Panc1 (cell line): ENCODE measurements at places on chromosomes 5 and 9. TPM values are rescaled to one million over a fixed set of nuclear protein-coding genes. Genes with fewer than 3 reads are reported as not detected.

Gene CDO1
- total RNA-seq: not detected

Gene SLC4A9
- not detected for total RNA-seq

Gene CTNND2
- total RNA-seq: 1.0 TPM

Gene ARSB
- 18.1 TPM for total RNA-seq

Gene DDX4
- total RNA-seq: not detected

Gene BTNL8
- not detected for total RNA-seq

DNA sequence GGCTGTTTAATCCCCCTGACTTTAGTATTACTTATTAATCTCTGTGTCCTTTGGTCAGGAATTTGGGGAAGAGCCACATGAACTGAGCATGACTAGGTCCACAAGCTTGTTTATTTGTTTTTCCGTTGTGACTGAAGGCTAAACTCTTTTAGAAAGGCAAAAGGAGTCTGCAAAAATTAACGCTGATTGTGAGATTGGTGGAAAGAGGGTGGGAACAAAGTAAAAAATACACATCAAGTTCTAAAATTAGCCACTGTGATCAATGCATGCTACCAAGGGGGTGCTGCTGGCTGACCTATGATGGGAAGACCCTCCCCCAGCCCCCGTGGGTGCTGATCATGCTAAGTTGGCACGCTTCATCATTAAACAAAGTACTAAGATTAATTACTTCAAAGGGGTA is 356.8 kb downstream of the ADGRV1 start:
- H3K36me3 ChIP-seq: no peaks in the 10 kb centered on the region
- H3K27ac ChIP-seq: no peak overlapping the region
- H3K4me1 ChIP-seq: no peaks in the 10 kb centered on the region
- no peak overlapping the region for H3K4me3 ChIP-seq
- H3K27me3 ChIP-seq: peaks cover 5% of the 10 kb centered on the region; the same call in 1 of the 2 replicates
- no peak for DNase-seq

DNA sequence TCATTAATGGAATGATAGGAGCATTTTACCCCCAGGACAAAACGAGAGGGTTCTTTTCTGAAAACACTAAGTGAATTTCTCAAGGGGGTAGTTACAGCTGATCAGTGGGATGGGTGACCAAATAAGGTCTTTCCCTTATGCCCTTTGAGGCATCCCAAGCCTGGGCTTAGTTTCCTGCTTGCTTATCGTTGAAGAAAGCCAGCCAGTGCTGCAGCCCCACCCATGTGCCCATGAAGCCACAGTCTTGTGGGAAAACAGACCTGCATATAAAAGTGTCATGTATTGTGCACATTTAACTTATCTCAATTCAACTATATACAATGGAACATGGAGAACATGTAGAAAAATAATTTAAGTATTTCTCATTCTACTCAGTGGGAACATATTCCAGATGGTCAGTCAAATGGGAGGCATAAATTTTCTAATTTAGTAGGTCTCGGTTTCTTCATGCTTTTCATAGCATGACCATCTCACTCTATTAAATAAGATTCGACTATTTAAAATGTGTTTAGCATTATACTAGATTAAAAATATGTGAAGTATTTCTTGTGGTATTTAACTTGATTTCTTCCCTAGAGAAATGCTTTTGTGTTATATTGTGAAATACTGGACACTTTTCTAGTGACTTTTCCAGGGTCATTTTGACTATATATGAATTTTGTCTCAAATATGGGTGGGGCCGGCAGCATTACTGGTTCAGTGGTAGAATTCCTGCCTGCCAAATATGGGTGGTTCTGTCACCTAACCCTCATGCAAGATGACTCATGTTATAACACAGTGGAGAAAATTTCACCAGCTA is 189.7 kb upstream of the SGCD start:
- H3K36me3 ChIP-seq: no peaks in the 10 kb centered on the region
- H3K27me3 ChIP-seq: no peaks in the 10 kb centered on the region
- no peak overlapping the region for H3K27ac ChIP-seq
- H3K4me1 ChIP-seq: no peaks in the 10 kb centered on the region
- no peak for DNase-seq

DNA sequence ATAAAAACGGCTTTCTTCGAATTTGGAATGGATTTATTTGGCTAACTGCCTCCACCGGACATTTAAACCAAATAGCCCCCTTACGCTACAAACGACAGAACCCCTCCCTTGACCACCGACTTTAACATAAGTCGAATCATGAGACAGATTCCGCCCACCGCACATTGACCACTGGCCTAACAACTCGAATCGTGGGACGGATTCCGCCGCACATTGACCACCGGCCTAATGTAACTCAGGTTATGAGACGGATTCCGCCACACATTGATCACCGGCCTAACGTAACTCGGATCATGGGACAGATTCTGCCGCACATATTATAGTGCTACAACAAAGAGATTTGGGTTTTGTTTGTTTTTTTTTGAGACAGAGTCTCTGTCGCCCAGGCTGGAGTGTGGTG is 2.7 kb upstream of the LCN9 start:
- H3K36me3 ChIP-seq: no peaks in the 10 kb centered on the region
- no peaks in the 10 kb centered on the region for H3K27me3 ChIP-seq
- DNase-seq: no peak
- H3K27ac ChIP-seq: no peak overlapping the region
- H3K4me1 ChIP-seq: no peaks in the 10 kb centered on the region
- H3K4me3 ChIP-seq: no peak overlapping the region

- no peaks in the 10 kb centered on the region for H3K27me3 ChIP-seq
- H3K4me1 ChIP-seq: no peaks in the 10 kb centered on the region
- DNase-seq: no peak
- H3K36me3 ChIP-seq: no peaks in the 10 kb centered on the region
These were observed 40.4 kb downstream of the ACTBL2 start for GRCh38 chr5:57442080-57442839.

- H3K36me3 ChIP-seq: no peaks in the 10 kb centered on the region
- H3K27ac ChIP-seq: no peak overlapping the region
- H3K27me3 ChIP-seq: no peaks in the 10 kb centered on the region
- no peak overlapping the region for H3K4me3 ChIP-seq
- DNase-seq: peak; percentile 57
These were observed 6.1 kb upstream of the CRB2 start for GRCh38 chr9:123349691-123350480.

- no peaks in the 10 kb centered on the region for H3K4me1 ChIP-seq
- H3K27ac ChIP-seq: no peak overlapping the region
- peaks cover 2% of the 10 kb centered on the region; the same call in 1 of the 2 replicates for H3K27me3 ChIP-seq
- H3K36me3 ChIP-seq: no peaks in the 10 kb centered on the region
These were observed 105.2 kb downstream of the DPYSL3 start for GRCh38 chr5:147404706-147405105.

DNA sequence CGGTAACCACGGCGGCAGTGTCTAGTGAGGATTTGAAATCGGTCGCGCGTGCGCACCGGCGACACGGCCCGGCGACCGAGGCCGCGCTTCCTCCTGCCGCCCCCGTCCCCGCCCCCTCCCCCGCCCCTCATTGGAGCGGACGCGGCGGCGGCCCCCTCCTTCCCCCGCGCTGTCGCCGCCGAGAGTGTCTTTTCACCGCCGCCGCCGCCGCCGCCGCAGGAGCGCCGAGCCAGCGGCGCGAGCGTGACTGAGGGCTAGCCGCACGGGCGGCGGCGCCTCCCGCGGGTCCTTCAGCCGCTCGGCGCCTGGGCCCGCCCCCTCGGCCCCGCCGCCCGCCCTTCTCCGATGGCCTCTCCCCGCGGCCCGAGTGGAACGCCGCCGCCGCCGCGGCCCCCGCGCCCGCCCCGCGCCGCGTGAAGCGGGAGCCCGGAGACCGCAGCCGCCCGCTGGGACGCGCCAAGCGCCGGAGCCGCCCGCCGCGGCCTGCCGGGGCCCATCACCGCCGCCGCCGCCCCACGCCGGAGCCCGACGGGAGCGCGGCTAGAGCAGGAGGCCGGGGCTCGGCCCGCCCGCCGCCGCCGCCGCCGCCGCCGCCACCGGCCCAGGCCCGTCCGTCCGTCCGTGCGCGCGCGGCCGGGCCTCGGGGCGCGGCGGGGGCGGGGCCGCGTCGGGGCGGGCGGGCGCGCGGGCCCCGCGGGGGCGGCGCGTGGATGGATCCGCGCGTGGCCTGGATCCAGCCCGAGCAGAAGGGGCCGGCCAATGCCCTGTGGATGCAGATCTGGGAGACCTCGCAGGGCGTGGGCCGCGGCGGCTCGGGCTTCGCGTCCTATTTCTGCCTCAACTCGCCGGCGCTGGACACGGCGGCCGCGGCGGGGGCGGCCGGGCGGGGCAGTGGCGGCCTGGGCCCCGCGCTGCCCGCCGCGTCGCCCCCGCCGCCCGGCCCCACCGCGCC is at the start of gene TENT4A:
Gene TENT4A, plus strand, starts transcription at position 159 of the 952 bp plus-strand sequence. Its CDS starts 552 bp downstream, at position 711.
- H3K4me1 ChIP-seq: peaks cover 24% of the 10 kb centered on the region
- no peaks in the 10 kb centered on the region; the same call in 1 of the 2 replicates for H3K36me3 ChIP-seq
- peak within 1 kb of the TSS; percentile 97 for H3K27ac ChIP-seq
- peak within 1 kb of the TSS; percentile 87 for H3K4me3 ChIP-seq

DNA sequence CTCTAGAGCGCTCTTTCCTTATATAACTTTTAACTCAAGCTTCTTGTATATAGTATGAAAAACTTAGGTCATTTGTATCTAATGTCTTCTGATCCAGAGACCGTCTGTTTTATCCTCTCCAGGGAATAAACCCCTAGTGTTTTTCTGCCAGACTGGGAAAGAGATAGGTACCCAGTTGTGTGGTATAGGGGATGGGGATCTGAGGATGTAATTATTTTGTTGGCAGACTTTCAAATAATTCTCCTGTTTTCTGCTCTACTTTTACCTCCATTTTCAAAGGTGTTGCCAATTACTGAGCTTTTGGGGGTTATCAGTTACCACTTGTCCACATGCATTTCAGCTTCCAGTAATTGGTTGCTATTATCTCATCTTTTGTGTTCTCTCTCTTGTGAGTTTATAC is 17.9 kb downstream of the CCDC171 start:
- no peaks in the 10 kb centered on the region for H3K27me3 ChIP-seq
- no peaks in the 10 kb centered on the region for H3K4me1 ChIP-seq
- H3K36me3 ChIP-seq: no peaks in the 10 kb centered on the region

- no peak overlapping the region for H3K4me3 ChIP-seq
- no peak overlapping the region for H3K27ac ChIP-seq
- H3K27me3 ChIP-seq: no peaks in the 10 kb centered on the region
- no peaks in the 10 kb centered on the region for H3K36me3 ChIP-seq
- H3K4me1 ChIP-seq: no peaks in the 10 kb centered on the region
These were observed 25.3 kb upstream of the MSX2 start for GRCh38 chr5:174699131-174699530.

DNA sequence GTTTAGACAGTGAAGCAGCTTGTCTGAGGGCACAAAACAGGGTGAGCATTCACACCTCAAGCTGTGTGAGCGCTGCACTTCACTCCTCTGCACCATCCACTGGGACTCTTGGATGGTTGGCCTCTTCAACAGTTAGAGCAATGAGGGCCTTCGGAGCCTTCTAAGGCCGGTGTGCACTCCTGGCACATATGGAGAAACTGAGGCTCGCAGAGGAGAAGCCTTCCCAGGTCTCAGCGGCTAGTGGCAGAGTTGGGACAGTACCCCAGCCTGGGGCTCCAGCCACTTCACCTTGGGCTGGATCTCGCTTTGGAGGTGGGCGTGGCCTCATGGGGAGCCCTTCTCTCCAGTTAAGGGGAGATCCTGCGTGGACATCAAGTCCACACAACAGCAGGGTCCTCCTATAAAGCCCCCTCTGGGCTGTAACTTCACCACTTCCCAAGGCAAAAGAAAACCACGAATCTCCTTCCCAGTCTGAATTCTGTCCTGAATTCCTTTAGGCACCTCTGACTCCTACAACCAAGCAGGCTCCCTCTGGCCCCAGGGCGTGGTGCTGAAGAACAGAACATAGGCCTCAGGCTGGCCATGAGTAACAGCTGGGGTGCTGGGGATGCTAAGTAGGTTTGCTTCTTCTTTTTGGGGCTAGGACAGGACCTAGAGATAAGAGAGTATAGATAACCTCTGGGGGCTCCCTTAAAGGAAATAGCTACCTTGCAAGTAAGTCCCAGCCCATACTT is 30.5 kb upstream of the CSF1R start:
- H3K27ac ChIP-seq: no peak overlapping the region
- no peak for DNase-seq
- no peaks in the 10 kb centered on the region for H3K27me3 ChIP-seq

DNA sequence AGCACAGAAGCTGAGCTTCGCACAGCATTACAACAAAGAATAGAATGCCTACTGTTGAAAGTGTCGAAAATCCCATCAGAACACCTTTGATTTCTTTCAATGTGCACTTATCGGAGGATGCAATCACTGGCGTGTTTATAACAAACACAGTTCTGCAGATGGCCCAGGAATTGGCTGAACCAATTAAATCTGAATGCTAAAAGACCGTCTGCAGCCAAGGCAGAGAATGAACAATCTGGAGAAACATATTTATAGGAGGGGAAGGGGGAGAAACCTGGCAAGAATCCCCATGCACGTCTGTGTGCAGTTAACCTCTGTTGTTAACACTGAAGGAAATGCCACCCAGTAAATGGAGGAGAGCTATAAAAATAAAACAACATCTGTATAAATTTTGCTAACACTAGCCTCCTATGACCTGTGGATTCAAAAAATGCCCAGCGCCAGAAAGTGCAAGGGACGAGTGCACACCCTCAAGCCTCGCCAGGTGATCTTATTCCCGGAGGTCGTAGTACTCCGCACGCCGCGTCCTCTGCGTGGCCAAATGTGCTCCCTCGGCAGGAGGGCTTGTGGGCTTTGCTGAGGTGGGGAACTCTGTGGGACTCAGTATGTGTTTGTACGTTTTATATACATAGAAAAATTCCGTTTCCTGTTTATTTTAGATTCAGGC is 56.8 kb downstream of the PTCH1 start:
- no peaks in the 10 kb centered on the region for H3K4me1 ChIP-seq
- H3K4me3 ChIP-seq: no peak overlapping the region
- DNase-seq: no peak
- no peaks in the 10 kb centered on the region for H3K36me3 ChIP-seq

- no peak for DNase-seq
- no peak overlapping the region for H3K4me3 ChIP-seq
- H3K27ac ChIP-seq: no peak overlapping the region
- peaks cover 15% of the 10 kb centered on the region for H3K4me1 ChIP-seq
- H3K36me3 ChIP-seq: no peaks in the 10 kb centered on the region; the same call in 1 of the 2 replicates
- H3K27me3 ChIP-seq: no peaks in the 10 kb centered on the region
These were observed 16.1 kb upstream of the AHRR start for GRCh38 chr5:305459-305858.

GRCh38 chr5:147418613-147419012 is 91.3 kb downstream of the DPYSL3 start:
- no peak overlapping the region for H3K27ac ChIP-seq
- no peak for DNase-seq
- no peaks in the 10 kb centered on the region for H3K27me3 ChIP-seq
- no peaks in the 10 kb centered on the region for H3K36me3 ChIP-seq
